ENCODE measurements at places on chromosomes 2 and 18.

DNA sequence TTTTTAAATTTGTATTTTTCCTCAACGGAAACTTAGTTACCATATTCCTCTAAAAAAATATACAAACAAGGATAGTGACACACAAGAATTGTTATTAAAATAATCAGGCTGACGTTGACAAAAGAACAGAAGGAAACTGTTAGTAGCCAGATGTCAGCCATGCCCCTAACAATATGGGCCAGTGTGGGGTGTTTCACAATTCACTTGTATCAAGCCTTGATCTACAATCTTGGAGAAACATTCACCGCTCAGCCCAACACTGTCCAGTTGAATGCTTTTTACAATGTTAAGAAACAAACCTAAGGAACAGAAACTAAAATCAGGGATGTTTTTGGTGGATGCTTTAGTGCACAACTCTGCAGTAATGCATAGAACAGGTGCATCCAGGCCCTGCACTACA lies 44.6 kb downstream of the TMEFF2 start:
- no peak for DNase-seq

DNA sequence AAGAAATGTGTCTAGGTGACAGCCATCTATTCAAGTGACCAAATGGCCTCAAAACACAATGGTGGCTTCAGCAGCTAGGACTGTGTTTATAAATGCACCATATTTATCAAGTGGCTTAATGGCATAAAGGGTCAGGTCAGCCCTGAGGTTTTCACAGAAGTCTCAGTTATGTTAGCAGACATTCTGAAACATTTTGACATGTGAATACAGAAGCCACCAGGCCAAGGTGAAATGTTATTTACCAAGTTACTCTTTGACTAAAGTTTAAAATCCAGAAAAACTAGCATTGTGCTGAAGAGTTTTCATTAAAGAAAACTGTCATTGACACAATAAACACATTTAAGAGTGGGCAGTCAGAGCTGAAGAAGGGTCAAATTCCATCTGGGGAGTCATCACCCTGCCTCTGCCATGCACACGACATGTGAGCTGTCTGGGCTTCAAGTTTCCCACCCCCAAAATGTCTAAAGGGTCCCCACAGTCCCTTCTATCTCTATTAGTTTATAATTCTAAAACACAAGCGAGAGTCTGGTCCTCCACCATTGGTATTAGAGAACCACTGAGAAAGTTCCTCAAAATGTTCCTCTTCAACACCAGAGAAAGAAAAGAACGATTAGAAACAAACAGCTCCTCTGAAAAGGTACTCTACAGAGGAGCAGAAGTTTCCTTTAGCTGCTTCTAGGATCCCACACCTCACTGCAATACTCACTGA lies 77.5 kb upstream of the FZD5 start:
- DNase-seq: no peak

- no peak for DNase-seq
Measured at GRCh38 chr18:49894517-49895226, 81.3 kb upstream of the ACAA2 start.

DNA sequence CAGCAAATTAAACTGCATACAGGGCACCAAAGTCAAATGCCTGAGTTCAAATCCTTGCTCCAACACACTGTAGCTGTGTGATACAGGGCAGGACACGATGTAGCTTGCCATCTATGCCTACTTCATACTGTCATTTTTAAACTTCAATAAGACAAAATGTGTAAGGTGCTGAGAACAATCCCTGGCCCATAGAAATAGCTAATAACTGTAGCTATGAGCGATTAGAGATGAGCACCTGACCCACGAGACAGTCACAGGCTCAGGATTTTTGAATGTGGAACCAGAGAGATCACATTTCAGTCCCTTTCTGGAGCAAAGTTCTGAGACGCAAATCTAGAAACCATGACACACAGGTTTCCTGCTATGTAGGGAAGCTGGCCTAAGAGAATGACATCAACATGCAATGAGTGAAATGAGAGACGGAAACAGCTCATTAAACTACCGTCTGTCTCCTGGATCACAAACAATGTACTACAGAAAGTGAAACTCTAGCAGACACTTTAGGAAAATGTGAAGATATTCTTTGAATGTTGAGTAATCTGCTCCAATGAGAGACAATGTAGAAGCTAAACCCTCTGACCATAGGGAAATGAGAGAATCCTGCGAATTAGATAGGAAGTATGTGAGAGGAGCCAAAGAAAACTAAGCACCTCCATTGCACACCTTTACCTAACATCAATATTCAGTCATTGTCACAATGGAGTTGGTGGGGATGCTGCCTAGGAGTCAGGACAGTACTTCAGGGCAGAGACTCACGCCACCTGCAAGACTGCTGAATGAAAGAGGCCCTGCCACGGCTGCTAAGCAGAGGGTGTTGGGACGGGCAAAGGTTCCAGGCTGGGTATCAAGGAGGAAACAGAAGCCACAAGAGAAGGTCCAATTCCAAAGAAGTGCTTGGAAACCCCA lies 25.5 kb downstream of the B4GALT6 start:
- no peak for DNase-seq

Measured in ecto neural progenitor cell (in vitro differentiated cells).